Thyroid gland (tissue), 4 donors: ENCODE measurements at places on chromosomes 12 and 14. TPM values are rescaled to one million over a fixed set of nuclear protein-coding genes. Genes with fewer than 3 reads are reported as not detected.
A peak's percentile ranks its signal among the peaks of the same experiment; 100 is the strongest.

GRCh38 chr12:114604606-114605005 lies 79.4 kb downstream of the TBX3 start:
- H3K27ac ChIP-seq = no peak overlapping the region
- DNase-seq = no peak
- H3K4me1 ChIP-seq = no peaks in the 10 kb centered on the region
- H3K27me3 ChIP-seq = no peaks in the 10 kb centered on the region
- H3K36me3 ChIP-seq = no peaks in the 10 kb centered on the region

DNA sequence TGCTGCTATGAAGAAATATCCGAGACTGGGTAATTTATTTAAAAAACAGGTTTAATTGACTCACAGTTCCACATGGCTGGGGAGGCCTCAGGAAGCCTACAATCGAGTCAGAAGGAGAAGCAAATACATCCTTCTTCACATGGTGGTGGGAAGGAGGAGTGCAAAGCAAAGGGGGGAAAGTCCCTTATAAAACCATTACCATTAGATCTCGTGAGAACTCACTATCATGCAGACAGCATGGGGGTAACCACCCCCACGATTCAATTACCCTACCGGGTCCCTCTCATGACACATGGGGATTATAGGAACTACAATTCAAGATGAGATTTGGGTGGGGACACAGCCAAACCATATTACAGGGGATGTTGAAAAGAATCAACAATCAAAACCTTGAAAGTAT lies 74.9 kb downstream of the PPM1H start:
- H3K4me3 ChIP-seq = no peak overlapping the region
- H3K27ac ChIP-seq = no peak overlapping the region
- no peaks in the 10 kb centered on the region for H3K27me3 ChIP-seq
- no peaks in the 10 kb centered on the region for H3K4me1 ChIP-seq

GRCh38 chr12:96248136-96248931 lies 54.2 kb downstream of the ELK3 start:
- no peak for DNase-seq
- no peaks in the 10 kb centered on the region for H3K27me3 ChIP-seq
- no peak overlapping the region for H3K27ac ChIP-seq
- H3K4me3 ChIP-seq = no peak overlapping the region

- no peak for DNase-seq
- no peak overlapping the region for H3K4me3 ChIP-seq
- H3K4me1 ChIP-seq = no peaks in the 10 kb centered on the region
- no peaks in the 10 kb centered on the region for H3K36me3 ChIP-seq
Observed at GRCh38 chr12:29204521-29204920, 55.4 kb downstream of the FAR2 start.

DNA sequence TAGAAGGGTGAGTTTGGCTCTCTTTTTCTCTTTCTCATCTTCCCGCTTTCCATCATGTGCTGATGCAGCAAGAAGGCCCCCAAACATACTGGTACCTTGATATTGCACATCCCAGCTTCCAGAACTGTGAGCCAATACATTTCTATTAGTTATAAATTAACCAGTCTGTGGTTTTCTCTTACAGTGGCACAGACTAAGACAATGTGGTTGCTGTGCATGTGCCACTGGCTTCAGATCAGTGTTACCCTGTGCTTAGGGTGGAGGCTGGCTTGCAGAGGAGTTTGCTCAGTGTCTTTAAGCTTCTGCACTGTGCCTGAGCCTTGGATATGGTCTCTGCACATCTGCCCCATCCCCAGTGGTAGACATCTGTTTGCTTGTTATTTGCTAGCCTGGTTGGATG lies 5.5 kb downstream of the IFI27L2 start:
- peaks cover 2% of the 10 kb centered on the region for H3K4me1 ChIP-seq
- no peaks in the 10 kb centered on the region for H3K36me3 ChIP-seq
- no peak overlapping the region for H3K27ac ChIP-seq
- H3K4me3 ChIP-seq = no peak overlapping the region
- H3K27me3 ChIP-seq = no peaks in the 10 kb centered on the region
- no peak for DNase-seq

DNA sequence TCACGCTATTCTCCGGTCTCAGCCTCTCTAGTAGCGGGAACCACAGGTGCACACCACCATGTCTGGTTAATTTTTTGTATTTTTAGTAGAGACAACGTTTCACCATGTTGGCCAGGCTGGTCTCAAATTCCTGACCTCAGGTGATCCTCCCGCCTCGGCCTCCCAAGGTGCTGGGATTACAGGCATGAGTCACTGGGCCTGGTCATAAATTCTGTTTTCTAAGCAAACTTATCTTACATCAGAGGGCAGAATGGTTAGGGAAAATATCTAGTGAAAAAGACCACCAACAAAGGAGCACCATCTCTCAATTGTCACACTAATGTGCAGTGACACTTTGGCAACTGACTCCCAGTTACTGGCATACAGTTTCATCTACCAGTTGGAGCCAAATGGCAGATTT lies 2.8 kb downstream of the CPM start:
- no peaks in the 10 kb centered on the region for H3K27me3 ChIP-seq
- H3K36me3 ChIP-seq = no peaks in the 10 kb centered on the region

DNA sequence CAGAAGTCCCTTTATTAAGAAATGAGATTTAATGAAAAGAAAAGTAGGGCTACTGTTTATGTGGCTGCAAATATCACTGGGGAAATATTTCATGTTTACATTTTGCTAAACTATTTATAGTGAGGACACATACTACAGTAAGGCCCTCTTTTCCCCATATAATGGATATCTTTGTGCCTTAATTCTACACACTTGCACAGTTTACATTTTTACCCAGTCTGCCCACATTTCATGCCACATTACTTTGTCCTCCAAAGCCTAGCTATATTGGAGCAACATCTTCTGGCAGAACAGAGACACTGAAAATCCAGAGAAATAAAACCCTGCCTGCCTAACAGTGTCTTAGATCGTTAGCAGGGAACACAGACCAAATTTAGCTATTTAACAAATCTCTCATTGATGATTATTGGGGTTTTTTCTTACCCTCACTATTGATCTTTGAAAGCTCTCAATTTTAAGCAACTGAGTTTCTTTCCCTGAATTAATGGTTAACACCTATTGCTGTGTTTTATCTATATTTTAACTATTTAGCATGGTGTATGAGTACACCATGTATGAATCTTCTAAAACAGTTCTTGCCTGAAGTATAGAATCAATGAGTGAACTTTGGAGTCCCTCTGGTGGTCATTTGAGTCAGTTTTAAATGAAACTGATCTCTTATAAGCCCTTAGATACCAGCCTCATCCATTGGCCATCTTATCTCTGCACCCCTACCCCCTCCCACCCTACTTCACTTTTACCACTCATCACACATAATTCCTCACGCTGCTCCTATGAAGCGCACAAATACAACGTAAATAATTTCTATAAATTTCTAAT lies 170.2 kb downstream of the BCAT1 start:
- DNase-seq = no peak
- no peak overlapping the region for H3K4me3 ChIP-seq
- H3K27me3 ChIP-seq = no peaks in the 10 kb centered on the region
- H3K4me1 ChIP-seq = peaks cover 5% of the 10 kb centered on the region
- H3K36me3 ChIP-seq = no peaks in the 10 kb centered on the region

GRCh38 chr12:51222461-51222860 lies 4.6 kb upstream of the POU6F1 start:
- no peaks in the 10 kb centered on the region for H3K36me3 ChIP-seq
- no peak overlapping the region for H3K27ac ChIP-seq
- H3K4me1 ChIP-seq = peaks cover 11% of the 10 kb centered on the region
- no peaks in the 10 kb centered on the region for H3K27me3 ChIP-seq

DNA sequence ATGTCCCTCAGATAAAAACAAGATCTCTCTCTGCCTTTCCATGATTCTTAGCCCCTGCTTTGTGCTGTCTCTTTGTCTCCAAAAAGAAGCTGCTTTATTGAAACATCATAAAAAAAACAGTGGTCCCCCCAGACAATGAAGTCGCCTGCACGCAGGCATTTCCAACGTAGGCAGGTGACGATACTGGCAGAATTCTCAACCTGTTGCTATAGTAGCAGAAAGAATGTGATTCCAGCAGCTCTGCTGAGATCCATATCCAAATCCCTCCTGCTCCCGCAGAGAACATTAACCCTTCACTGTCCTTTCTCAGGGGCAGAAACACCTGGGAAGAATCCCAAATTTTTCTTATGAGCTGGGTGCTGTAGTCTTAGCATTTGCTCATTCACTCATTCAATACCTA lies 84.8 kb downstream of the STON2 start:
- no peaks in the 10 kb centered on the region for H3K27me3 ChIP-seq
- no peak for DNase-seq

GRCh38 chr12:26319511-26319910 lies 124.1 kb downstream of the SSPN start:
- no peak overlapping the region for H3K4me3 ChIP-seq
- no peaks in the 10 kb centered on the region for H3K27me3 ChIP-seq
- peak; percentile 12 for DNase-seq

- no peaks in the 10 kb centered on the region for H3K36me3 ChIP-seq
- no peaks in the 10 kb centered on the region for H3K27me3 ChIP-seq
- H3K4me3 ChIP-seq = no peak overlapping the region
- peaks cover 4% of the 10 kb centered on the region for H3K4me1 ChIP-seq
Observed at GRCh38 chr12:67025543-67026114, 243.5 kb upstream of the CAND1 start.

- DNase-seq = no peak
- H3K4me1 ChIP-seq = peaks cover 21% of the 10 kb centered on the region
- peak overlapping the region; percentile 98 for H3K27ac ChIP-seq
- H3K27me3 ChIP-seq = no peaks in the 10 kb centered on the region
Observed at GRCh38 chr12:76025601-76026575, 5.7 kb downstream of the PHLDA1 start.

DNA sequence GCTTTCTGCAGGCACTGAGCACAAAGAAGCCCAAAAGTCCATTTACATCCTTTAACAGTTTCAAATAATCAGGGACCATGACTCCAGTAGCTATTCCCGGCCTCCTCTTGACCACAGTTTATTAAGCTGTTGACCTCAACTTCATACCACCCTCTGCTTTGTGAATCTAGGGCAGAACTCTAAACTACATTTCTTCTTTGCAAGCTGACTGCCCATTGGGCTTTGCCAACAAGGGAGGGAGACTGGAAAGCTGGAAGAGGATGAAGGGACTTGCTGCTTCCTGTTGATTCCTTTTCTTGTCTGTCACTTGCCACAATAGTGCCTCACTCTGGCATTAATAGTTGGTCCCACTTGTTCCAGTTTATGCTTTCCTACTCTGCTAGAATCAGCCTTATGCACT lies 2.7 kb downstream of the CGRRF1 start:
- no peaks in the 10 kb centered on the region for H3K36me3 ChIP-seq
- H3K27me3 ChIP-seq = no peaks in the 10 kb centered on the region
- DNase-seq = no peak

DNA sequence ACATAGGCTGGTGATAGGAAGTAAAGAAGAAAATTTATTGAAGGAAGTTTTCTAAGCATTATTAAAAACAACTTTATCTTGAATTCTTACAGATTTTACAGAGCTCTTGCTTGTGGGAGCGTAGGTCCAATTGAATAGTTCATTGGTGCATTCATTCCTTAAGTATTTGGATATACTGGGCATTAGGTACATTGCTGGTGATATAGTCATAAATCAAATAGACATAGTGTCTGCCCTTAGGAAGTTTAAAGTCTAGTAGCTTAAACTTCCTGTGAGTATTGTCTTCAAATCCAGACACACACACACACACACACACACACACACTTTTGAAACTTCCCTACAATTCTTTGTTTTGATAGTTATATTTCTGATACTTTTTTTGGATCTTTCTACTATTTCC lies 226.7 kb downstream of the FUT8 start:
- H3K4me3 ChIP-seq = no peak overlapping the region
- H3K27me3 ChIP-seq = no peaks in the 10 kb centered on the region
- no peaks in the 10 kb centered on the region for H3K4me1 ChIP-seq

- H3K4me1 ChIP-seq = peaks cover 28% of the 10 kb centered on the region
- peaks cover 6% of the 10 kb centered on the region for H3K36me3 ChIP-seq
- peak overlapping the region; percentile 100 for H3K27ac ChIP-seq
- peak overlapping the region; percentile 46 for H3K4me3 ChIP-seq
Observed at GRCh38 chr12:12724421-12725085, 7.4 kb downstream of the CDKN1B start.

GRCh38 chr12:3697311-3697870 lies 55.5 kb downstream of the CRACR2A start:
- no peak overlapping the region for H3K27ac ChIP-seq
- H3K4me3 ChIP-seq = no peak overlapping the region
- peaks cover 14% of the 10 kb centered on the region for H3K4me1 ChIP-seq
- no peaks in the 10 kb centered on the region for H3K36me3 ChIP-seq
- DNase-seq = no peak
- no peaks in the 10 kb centered on the region for H3K27me3 ChIP-seq

GRCh38 chr12:39990122-39991101 lies 115.5 kb downstream of the SLC2A13 start:
- DNase-seq = peak; percentile 21
- no peak overlapping the region for H3K4me3 ChIP-seq
- H3K27ac ChIP-seq = no peak overlapping the region
- H3K4me1 ChIP-seq = no peaks in the 10 kb centered on the region
- H3K27me3 ChIP-seq = no peaks in the 10 kb centered on the region
- no peaks in the 10 kb centered on the region for H3K36me3 ChIP-seq

DNA sequence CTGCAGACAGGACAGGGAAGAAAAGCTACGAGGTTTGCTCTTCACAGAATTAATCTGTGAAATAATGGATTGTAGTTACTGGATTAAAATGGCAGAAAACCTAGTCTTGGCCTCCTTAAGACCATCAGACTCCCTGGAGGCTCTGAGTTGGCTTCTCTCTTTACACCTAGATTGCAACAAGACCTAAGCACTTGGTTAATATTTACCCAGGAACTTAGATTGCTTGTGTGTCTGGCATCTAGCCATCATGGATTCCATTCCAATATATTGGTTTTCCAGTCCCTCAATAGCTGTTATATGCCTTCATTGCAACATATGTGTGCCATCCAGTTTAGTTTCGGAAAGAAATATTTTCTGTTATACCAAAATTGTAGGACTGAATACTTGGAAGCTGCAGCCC lies 1.9 kb upstream of the GTF2A1 start:
- H3K36me3 ChIP-seq = no peaks in the 10 kb centered on the region
- peaks cover 17% of the 10 kb centered on the region for H3K4me1 ChIP-seq
- no peaks in the 10 kb centered on the region for H3K27me3 ChIP-seq
- no peak overlapping the region for H3K4me3 ChIP-seq
- no peak overlapping the region for H3K27ac ChIP-seq

- H3K36me3 ChIP-seq = no peaks in the 10 kb centered on the region
- H3K27ac ChIP-seq = no peak overlapping the region
- no peak for DNase-seq
- H3K27me3 ChIP-seq = no peaks in the 10 kb centered on the region
Observed at GRCh38 chr12:73065913-73066312, 793.7 kb downstream of the TRHDE start.

NOVA1 gene
- 18.4 TPM for total RNA-seq

PSMA6 gene
- 113 TPM for total RNA-seq

CDH24 gene
- total RNA-seq = 7.8 TPM

TAPBPL gene
- total RNA-seq = 29.3 TPM

REM2 gene
- 0.89 TPM for total RNA-seq
